Pulmonary artery endothelial cell (primary cell): ENCODE measurements at places on chromosomes 1 and 21.

DNA sequence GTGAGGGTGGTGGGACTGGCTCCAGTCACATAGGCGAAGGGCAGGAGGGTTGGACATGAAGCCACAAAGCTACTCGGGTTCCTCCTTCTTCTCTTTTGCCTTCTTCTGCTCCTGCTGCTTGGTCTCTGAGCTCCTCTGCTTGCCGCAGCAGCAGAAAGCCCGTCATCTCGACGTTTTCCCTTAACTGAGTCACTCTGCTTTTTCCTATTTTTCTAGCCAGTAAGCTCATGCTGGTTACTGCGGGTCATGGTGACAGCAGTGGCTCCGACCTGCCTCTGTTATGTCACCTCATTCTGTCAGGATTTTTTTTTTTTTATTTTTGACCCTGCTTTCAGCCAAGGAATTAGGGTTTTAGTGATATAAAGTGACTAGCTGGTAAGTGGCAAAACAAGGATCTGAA is 2.6 kb upstream of the FMOD start:
- DNase-seq: no peak

DNA sequence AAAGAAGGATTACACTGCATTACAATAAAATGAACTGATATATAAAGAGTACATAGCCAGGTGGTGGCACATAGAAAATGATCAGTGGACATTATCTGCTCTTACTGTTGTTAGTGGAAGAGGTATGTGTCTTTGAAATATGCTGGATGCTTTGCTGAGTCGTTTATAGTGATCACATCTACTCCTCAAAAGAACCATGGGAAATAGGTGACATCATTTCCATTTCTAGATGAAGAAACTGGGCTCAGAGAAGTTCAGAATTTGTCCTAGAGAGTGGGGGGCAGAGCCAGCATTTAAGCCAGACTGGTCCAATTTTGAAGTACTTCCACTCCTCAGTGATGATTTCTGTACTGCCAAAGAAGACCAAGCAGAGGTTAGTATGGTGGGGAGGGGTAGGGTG is 34.0 kb upstream of the BACH1 start:
- DNase-seq: no peak

- no peak for DNase-seq
Observed at GRCh38 chr21:35351434-35351833, 302.3 kb upstream of the RUNX1 start.

DNA sequence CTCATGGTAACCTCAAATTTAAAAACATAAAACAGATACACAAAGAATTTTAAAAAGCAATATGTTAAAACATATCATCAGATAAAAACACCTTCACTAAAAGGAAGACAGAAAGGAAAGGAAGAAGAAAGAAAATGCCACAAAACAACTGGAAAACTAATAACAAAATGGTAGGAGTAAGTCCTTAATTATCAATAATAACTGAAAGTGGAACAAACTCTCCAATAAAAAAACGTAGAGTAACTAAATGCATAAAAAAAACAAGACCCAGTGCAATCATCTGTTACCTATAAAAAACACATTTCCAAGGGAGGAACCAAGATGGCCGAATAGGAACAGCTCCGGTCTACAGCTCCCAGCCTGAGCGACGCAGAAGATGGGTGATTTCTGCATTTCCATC is 47.1 kb upstream of the ACADM start:
- DNase-seq: no peak
